Activated CD8-positive, alpha-beta memory T cell treated with anti-CD3 and anti-CD28 coated beads for 1 hour (primary cell): ENCODE measurements at places on chromosomes 11 and 22.

- DNase-seq: no peak
Observed at GRCh38 chr11:61626580-61627380, 45.9 kb upstream of the SYT7 start.

DNA sequence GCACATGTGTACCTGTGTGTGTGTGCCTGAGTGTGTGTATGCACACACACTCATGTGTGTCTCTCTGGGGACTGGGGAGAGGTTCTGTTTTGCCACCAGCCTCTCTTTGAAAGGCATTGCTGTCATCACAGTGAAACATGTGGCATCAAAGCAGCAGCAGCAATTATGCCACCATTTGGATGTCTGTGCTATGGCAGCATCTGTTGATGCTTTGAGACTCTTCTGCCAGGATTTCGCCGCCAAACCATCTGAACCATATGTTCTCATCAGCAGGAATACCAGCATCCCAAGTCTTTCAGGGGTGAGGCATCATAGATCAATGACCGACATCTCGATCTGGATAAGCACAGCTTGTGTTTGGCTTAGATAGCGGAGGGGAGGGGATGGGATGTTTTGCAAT is 168.6 kb downstream of the FAT3 start:
- no peak for DNase-seq

- DNase-seq: no peak
Observed at GRCh38 chr11:43989162-43989981, 46.9 kb downstream of the C11orf96 start.

GRCh38 chr11:6737872-6738466 is 33.8 kb downstream of the OR2AG2 start:
- peak; percentile 44 for DNase-seq

DNA sequence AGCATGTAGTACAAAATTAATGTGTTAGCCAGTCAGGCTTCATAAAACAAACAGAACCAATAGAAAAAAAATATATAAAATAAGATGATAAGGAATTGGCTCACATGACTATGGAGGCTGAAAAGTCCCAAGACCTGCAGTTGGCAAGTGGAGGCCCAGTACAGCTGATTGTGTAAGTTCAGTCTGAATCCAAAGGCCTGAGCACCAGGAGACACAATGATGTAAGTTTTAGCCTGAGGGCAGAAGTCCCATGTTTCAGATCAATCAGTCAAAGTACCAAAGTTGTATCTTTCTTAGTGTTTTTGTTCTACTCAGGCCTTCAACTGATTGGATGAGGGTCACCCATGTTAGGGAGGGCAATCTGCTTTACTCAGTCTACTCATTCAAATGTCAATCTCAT is 14.3 kb upstream of the OR10D3 start:
- DNase-seq: no peak

- no peak for DNase-seq
Observed at GRCh38 chr22:41524809-41525449, 19.3 kb downstream of the POLR3H start.

DNA sequence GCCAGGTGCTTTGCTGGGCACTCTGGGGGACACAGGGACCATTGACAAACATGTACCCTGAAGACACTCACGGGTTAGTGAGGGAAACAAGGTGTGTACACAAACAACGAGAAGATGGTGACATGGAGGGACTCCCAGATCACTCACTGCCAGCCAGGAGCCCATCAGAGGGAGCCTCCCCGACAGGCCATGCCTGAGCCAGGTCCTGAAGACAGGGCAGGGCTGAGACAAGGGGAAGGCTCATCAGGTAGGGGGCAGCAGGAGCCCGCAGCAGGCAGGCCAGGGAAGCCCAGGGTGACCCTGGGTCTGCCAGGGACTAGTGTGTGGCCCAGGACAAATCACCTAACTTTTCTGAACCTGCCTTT is 127.9 kb downstream of the BUD13 start:
- DNase-seq: no peak

DNA sequence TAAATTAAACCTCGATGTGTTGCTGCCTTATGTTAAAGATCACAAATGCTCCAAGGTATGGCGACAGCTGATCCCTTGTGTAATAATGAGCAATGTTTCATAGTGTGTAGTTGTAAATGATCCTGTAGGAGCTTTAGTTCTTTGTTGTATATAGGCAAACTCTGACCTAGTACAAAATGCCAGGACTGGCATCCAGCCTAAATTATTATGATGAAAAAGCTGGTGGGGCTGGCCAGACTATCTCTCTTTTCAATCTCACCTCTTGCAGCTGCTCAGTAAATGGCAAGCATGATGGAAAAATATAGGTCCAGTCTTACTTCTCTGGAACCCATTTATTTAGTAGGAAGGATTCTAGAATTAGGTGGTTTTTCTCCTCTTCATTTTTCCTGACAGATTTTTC is 345.1 kb upstream of the C11orf87 start:
- no peak for DNase-seq

GRCh38 chr11:127109796-127110480 is 109.4 kb upstream of the KIRREL3 start:
- no peak for DNase-seq

DNA sequence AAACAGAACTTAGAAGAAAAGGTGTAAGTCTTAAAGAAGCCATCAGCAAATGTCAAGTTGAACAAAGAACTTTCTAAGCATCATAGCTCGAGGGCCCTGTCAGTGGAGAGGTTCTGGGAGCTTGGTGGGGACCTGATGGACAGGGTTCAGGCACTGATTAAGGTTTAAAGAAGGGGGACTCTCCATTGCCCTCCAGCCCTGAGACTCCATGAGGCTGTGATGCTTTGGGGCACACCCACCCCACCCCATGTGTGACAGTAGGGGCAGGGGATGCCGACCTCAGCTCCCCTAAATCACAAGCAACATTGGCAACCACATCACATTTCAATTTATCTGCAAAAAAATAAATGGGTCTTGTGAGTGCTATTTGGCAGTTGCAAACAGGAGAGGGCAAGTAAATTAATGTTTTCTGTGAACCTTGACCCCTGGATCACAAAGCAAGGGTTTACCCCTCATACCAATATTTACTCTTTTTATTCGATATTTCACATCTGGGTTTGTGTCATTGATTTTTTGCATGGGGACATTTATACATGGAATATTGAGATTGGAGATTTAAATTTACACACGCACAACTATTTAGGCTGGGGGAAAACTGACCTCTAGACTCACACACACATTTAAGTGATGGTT is 37.1 kb upstream of the ANO1 start:
- DNase-seq: no peak

DNA sequence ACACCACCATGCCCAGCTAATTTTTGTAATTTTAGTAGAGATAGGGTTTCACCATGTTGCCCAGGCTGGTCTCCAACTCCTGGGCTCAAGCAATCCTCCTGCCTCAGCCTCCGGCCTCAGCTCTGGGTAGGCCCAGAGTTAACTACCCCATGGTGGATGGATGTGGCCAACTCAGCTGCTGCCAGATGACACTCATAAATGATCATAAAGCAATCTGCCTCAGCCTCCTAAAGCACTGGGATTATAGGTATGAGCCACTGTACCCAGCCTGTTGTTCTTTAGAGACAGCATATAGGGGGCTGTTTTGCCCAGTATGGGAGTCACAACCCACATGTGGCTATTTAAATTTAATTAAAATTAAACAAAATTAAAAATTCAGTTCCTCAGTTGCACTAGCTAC is 54.3 kb downstream of the LARGE1 start:
- DNase-seq: no peak

GRCh38 chr22:42074846-42075676 is 1.0 kb downstream of the PHETA2 start:
- no peak for DNase-seq

GRCh38 chr22:19543970-19544708 is 19.9 kb upstream of the CLDN5 start:
- DNase-seq: no peak
